ENCODE measurements at places on chromosomes 3 and 15.

DNA sequence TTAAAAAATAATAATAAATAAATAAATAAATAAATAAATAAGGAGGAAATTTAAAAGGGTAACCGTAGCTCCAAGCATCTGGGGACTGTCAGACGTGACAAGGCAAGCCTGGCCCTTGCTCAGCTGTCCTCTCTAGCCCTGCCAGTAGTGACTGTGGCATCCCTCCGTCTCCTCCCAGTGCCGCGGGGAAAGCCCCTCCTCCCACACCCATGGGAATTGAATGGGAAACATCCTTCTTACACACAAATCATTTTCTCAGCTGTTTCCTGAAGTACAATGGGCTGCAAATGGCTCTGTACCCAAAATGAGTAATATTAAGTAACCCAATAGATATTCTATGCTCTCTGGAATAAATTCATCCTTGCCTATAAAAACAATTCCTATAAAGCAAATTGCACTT, 101.6 kb upstream of the RAD18 start:
- no peak for DNase-seq

DNA sequence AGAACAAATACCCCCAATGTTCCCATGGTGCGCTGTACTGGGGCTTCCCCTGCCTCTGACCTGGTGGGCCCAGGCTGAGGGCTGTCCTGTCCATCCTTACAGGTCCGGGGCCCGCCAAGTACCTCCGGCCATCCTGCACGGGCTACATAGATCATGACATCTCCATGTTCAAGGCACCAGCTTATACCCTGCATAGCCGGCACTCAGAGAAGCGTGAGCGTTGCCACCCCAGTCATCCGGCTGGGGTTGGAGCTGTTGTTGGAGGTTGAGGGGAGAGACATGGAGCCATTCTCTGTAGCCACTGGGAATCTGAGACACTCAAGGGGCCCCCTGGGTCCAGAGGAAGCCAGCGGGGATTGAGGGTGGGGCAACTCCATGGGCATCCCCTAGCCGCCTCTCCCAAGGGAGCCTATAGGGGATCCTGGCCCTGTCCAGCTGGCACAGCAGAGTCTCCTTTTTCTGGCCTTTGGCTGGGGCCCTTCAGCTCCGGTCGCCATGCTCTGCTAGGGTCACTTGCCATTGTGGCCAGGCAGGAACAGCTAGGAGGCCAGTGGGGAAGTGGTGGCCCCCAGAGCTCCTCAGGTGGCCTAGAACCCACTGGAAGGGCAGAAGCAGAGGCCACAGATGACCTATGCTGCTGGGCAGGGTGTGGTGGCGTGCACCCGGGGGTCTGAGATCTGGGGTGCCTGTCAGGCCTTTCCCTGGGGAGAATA, 12.5 kb upstream of the CSPG4 start:
- no peak for DNase-seq

- no peak for DNase-seq
Measured at GRCh38 chr3:14823393-14823792, 4.6 kb downstream of the FGD5 start.

- peak; percentile 87 for DNase-seq
Measured at GRCh38 chr3:69739204-69740102, at the start of gene MITF. MITF (plus strand) TSS chr3:69739464; CDS start chr3:69739598, 134 bp downstream.

DNA sequence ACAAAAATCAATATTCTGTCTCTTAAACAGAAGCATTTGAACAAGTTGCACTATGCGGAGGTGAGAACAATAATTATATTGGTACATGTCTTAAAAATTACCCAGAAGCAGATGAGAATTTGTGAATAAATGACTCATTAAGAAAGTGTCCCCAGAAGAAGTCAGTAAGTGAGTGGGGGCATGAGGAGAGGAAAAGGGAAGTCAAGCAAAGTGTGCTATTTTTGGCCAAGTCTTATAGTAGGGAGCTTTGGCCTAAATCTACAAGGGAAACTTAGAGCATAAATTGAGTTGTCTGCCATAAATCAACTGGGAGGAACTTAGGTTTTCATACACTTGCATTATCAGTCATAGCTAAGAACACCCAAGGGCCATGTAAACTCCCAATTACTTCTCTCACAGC, 86.9 kb upstream of the SATB1 start:
- no peak for DNase-seq

DNA sequence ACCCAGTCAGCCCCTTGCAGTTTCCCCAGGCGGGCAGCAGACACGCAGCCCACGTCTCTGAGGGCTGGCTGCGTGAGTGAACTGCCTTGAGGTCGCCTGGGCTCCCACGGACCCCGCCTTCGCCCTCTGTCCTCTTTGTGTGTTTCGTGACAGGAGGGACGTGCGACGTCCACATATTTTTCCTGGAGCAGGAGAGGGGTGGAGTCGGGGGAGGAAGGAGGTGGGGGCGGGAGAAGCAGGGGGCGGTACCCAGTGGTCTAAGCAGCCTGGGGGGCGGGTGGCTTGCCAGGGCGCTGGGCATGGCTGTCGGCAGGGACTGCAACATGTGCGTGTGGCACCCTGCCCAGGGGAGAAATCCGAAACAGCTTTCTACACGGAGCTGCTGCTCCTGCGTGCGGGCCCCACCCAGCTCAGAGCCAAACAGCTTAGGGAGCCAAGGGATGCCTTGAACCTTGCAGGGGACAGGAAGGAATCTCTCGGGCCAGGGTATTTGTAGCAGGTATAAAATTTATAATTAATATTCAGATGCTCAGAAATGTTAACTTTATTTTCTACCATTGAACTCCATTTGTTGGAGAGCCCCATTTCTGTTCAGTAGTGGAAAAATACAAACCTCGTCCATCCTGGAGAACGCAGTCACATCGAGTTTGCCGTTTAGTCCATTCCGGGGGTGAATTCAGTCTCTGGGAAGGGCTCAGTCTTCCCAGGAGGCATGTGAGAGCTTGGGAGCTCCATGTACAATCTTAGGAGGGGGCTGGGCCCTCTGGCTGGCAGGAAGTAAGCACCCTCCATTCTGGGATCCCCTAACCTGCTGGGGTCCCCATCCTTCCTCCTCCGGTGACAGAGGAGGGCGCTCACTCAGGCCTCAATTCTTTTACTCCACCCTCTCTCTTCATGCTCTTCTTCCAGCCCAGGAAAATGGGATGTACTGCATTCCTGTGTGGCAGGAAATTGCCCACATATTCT, 79.1 kb upstream of the MEF2A start:
- DNase-seq = peak; percentile 1

DNA sequence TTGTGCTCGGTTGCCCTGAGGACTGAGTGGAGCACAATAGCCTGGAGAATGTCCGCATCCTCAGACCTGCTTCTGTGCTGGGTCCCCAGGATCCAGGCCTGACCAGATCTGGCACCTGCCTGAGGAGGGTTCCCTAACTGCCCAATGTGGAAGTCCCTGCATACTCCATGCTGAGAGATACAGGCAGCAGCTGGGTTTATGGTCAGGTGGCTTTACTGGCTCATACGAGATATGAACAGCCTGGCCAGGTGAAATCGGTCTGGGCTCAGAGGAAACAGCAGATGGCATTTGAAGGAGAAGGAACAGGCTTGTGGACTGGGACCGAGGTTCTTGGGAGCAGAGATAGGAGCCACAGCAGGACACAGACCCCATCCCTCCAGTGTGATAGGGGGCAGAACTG, 18.2 kb upstream of the KIF23 start:
- DNase-seq = no peak

- no peak for DNase-seq
Measured at GRCh38 chr15:84828086-84828908, 11.1 kb downstream of the ALPK3 start.

DNA sequence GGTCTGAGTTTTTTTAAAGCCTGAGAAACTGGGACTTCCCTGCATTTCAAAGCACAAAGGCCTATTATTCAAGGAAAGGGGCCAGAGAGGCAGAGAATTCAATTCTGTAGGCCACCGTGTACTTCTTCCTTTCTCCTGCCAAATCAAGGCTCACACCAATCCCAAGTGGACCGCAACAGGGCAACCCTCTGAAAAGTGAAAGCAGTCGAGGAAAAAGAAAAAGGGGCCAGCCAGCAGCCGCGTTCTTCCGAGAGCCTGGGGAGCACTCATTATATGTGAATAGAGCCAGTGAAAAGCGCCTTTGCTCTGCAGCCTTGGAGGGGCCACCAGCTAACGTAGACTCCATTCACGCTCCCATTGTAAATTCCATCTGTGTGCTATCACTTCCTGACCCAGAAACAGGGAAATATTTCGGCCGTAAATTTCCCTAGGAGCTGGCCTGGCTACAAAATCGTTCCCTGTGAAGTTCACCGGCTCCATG, 45.9 kb upstream of the THUMPD3 start:
- DNase-seq = peak; percentile 37

GRCh38 chr3:73422571-73422970, 202.2 kb downstream of the PDZRN3 start:
- DNase-seq = no peak
